ENCODE measurements at places on chromosomes 11 and 22. TPM values are rescaled to one million over a fixed set of nuclear protein-coding genes. Genes with fewer than 3 reads are reported as not detected.

The RTN4R gene
- not detected for total RNA-seq

The C11orf71 gene
- total RNA-seq, result 4.2 TPM

The TSKU gene
- 24.6 TPM for total RNA-seq

The FOLH1 gene
- total RNA-seq, result not detected

The SWAP70 gene
- 53.2 TPM for total RNA-seq

The PSMA1 gene
- 110 TPM for total RNA-seq
